Kidney (tissue), 22 donors: ENCODE measurements at places on chromosomes 6 and 20. TPM values are rescaled to one million over a fixed set of nuclear protein-coding genes. Genes with fewer than 3 reads are reported as not detected.

GRCh38 chr6:93848031-93848742 is 428.8 kb upstream of the EPHA7 start:
- no peaks in the 10 kb centered on the region for H3K36me3 ChIP-seq
- H3K27me3 ChIP-seq, result no peaks in the 10 kb centered on the region
- H3K4me1 ChIP-seq, result no peaks in the 10 kb centered on the region
- H3K4me3 ChIP-seq, result no peak overlapping the region
- no peak overlapping the region for H3K27ac ChIP-seq

C6orf62 gene
- 55.8 TPM for polyA plus RNA-seq

DNA sequence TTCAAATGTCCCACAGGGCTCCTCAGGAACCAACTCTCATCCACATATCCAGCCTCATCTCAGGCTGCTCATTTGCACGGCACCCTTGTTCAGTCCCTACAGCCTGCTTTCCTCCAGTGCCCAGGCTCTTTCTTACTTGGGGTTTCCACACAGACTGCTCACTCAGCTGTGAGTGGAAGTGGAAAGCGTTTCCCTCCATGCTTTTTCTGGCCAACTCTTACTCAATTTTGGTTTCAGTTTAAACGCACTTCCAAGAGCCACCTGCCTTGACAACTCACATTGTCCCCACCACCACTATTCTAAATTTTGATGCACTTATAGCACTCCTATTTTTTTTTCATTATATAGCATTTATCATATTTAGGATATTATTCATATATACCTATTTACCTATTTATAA is 367.1 kb downstream of the PKHD1 start:
- no peaks in the 10 kb centered on the region for H3K4me1 ChIP-seq
- no peak overlapping the region for H3K4me3 ChIP-seq
- no peaks in the 10 kb centered on the region for H3K36me3 ChIP-seq
- no peak overlapping the region for H3K27ac ChIP-seq

- peak; percentile 88 for DNase-seq
- H3K36me3 ChIP-seq, result peaks cover 3% of the 10 kb centered on the region
- peaks cover 28% of the 10 kb centered on the region for H3K4me1 ChIP-seq
- H3K27ac ChIP-seq, result peak overlapping the region; percentile 99
- no peaks in the 10 kb centered on the region for H3K27me3 ChIP-seq
These were observed 642 bp downstream of the GZF1 start for GRCh38 chr20:23362392-23363256.

MARCKS gene
- polyA plus RNA-seq, result 14.0 TPM

- no peaks in the 10 kb centered on the region for H3K4me1 ChIP-seq
- H3K4me3 ChIP-seq, result no peak overlapping the region
- no peak overlapping the region for H3K27ac ChIP-seq
- DNase-seq, result no peak
- no peaks in the 10 kb centered on the region for H3K36me3 ChIP-seq
These were observed 202.2 kb upstream of the CDYL start for GRCh38 chr6:4574007-4574406.

GRCh38 chr6:12039540-12040459 is 27.7 kb downstream of the HIVEP1 start:
- no peaks in the 10 kb centered on the region for H3K27me3 ChIP-seq
- no peak for DNase-seq
- H3K36me3 ChIP-seq, result no peaks in the 10 kb centered on the region
- no peak overlapping the region for H3K4me3 ChIP-seq
- no peak overlapping the region for H3K27ac ChIP-seq

DNA sequence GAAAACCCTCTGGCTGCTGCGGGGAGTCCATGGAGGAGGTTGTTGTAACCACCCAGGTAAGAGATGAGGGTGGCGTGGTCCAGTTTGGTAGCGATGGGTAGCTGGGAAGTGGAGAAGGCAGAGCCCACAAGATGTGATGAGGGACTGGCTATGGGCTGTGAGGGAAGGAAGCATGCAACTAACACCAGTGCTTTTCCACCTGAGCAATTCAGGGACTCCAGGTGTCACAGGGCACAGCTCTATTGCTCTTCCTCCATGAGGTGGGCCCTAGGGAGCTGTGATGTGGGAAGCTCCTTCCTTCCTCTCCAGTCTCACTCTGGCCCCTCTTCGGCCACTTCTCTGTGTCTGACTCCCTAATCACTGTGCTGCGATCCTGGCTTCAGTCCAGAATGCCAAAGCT is 32.4 kb upstream of the TGM6 start:
- no peak overlapping the region for H3K4me3 ChIP-seq
- H3K4me1 ChIP-seq, result no peaks in the 10 kb centered on the region
- DNase-seq, result no peak

DNA sequence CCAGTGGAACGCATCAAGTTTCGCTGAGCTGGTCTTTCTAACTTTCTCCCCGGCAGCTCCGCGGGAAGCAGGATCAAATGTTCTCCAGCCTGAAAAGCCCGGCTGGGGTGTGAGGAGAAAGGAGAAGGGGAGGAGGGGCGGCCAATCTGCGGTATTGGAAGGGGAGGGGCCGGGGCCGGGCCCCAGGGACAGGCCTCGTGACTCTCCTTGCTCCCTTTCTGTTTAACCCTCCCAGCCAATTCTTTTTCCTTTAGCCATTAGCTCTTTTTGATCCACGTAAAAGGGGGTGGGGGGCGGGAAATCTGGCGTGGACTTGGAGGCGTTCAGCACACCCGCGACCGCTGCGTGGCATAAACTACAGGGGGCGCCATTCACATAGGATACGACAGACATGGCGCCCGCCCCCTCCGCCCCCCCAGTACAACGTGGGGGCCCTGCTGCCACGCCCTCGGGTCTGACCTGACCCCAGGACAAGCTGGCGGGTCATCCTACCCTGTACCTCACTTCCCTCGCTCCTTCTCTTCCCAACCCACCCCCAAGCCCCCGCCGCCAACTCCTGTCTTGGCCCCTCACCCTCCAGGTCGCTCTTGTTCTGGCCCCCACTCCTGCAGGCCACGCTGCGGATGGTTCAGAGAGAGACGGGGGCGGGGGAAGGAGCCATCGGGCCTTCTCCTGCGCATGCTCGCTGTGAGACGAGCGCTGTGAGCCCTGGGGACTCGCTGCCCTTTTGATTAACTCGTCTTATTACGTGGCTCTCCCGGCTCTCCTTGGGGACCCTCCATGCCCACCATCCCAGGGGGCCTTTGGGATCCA is 7.8 kb upstream of the MDGA1 start:
- H3K36me3 ChIP-seq, result no peaks in the 10 kb centered on the region
- peaks cover 4% of the 10 kb centered on the region for H3K4me1 ChIP-seq
- H3K27ac ChIP-seq, result peak overlapping the region; percentile 54
- no peaks in the 10 kb centered on the region for H3K27me3 ChIP-seq
- DNase-seq, result peak; percentile 91
